ENCODE measurements at places on chromosomes 4 and X.

GRCh38 chr4:142850478-142850877 lies 4.4 kb upstream of the INPP4B start:
- no peak for DNase-seq

DNA sequence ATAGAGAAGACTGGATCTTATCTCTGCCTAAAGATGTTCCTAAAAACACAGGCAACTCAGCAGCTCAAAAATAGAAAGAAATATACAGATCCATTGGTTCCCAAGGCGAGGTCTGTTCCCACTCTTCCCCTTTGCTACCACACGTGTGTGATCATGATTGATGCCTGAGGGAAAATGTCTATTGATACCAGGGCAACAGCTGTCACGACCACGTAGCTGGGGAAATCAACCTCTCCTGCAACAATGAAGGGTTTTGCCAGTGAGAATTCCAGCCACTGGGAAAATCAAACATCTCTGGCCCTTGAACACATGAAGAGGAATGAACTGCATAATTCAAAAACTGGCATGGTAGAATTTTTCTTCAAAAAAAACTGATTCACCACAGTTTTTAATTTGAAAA lies 131.0 kb upstream of the MAP3K15 start:
- no peak for DNase-seq

DNA sequence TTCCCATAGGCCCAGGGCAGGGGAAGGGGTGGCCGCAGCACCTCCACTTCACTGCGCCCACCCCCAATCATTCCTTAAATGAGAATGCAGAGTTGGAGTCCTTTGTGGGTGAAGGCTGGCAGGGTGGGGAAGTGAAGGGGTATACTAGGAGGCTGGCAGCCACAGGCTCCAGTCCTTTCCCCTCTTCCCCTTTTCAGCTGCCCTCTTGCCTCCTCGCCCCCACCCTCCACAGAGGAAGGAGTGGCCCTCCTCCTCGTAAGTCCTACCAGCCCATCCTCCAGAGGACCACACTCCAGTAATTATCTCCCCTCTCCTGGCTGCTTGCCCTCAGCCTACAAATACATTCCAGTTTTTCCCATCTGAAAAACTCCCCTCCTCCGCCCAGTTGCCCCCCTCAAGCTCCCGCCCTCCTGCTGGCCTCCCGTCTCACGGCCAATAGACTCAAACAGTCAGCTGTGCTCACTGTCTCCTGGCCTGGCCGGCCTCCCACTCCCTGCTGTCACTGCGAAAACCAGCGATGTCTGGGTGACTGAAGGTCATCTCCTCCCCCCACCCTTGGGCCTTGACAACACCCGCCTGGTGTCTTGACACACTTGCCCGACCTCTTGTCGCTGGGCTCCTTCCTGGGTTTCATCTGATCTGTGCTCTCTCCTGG lies 38.8 kb downstream of the EFNB1 start:
- no peak for DNase-seq

GRCh38 chr4:36841583-36842326 lies 402.8 kb upstream of the NWD2 start:
- DNase-seq: no peak

GRCh38 chr4:132065940-132066495 lies 1083.1 kb upstream of the PCDH10 start:
- DNase-seq: no peak

DNA sequence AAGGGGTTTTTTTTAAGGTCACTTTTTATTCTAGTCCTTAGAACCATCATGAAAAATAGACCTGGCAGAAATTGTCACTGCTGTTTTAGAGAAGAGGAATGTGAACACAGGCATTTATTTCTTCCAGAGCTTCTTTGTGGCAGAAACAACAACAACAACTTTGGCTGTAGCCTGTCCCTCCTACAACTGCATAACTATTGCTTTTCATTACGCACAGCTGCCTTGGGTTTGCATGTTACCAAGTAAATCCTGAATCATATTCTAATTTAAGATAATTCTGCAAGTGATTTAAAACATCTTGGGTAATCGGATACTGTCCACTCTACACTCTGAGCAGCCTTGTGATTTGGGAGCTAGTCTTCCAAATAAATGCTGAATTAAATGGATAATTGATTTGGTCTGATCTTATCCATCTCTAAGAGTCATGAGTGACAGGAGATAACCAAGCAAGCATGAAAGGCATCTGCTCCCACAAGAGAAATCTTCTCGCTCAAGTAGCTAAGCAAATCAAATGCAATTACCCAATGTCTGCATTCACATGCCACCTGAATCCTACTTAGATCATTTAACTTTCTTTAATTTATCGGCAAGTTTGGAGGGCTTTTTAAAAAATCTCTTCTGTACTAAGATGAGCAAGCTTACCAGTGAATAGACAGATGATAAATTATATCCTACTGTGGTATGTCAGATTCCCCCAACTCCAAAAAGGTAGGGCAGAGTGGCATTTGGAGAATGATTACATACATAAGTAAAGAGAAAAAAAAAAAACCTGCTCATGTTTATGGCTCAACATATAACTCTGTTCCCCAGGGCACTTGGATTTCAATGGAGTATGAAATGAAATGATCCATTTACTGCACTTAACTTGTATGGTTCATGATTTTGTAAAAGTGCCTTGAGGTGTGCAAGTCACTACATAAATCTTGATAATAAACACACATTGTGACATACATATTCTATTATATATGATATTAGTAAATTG lies 73.6 kb downstream of the EGF start:
- DNase-seq: no peak

DNA sequence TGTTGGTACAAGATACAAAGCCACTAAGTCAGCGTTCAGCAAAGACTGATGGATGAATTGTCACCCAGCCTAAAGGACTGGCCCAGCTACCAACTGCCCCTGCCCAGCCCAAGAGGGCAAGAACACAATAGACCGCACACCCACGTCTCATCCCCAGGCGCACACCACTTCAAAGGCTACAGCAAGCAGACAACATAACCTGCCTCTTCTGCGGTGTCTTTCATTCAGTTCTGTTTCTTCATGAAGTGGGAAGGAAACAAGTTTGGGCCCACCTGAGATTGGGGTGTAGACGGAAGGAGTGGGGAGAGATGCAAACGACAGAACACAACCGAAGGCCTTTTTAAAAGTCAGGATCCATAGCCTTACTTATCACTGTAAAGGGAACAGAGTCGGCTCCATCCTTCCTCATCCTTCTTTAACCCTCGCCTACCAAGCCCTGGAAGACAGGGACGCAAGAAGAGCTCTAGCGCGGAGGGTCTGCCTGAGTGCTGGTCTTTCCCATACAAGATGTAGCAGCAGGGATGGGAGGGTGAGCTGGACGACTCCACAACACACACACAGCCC lies 691 bp downstream of the SCARB2 start:
- no peak for DNase-seq

DNA sequence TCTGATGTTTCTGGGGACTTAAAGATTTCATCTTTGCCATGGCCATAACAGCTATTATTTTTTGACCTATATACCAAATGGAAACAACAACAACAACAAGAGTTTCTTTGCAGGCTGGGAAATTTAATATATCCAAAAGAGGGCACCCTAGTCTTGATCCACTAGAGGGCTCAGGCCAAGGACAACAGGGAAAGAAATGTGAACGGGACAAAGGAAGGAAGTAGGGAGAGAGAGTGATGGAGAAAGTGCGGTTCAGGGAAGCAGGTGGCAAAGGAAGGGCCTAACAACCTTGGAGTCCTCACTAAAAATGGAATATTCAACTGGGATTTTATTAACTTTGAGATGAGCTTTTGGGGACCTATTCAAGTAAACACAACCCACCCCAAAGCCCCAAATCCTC lies 67.8 kb upstream of the SCML1 start:
- DNase-seq: no peak

DNA sequence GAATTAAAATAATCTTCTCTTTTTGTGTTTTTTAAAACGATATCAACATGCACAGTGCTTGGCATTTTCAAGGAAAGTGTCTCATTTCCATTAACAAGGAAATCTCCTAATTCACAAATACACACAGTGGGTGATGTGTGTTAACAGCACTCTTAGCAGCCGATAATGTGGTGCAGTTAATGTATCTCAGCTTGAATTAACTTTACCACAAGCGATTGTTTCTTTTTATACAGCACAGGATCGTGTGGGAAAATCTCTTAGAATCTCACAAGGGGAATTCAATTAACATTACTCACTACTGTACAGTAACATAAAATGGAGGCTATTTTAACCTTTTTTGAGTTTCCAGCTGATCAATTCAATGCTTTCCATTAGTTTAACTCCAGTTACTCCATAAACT lies 1841.9 kb downstream of the STIM2 start:
- no peak for DNase-seq

DNA sequence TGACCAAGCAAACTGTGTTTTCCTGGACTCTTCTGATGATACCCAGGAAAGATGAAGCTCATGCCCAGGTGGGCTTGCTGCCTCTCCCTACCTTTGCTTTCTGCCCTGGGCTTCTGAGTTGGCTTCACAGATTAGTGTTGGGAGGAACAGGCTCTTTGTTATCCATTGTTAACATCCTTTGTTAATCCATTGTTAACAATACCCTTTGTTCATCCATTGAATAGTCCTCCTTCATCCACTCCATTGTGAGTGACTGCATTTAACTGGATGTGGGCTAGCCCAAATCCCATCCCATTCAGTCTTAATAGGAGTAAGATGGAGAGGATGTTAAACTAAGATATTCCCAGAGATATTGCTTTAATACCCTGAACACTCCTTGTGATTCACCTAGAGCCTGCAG lies 199.0 kb upstream of the LNX1 start:
- DNase-seq: no peak

DNA sequence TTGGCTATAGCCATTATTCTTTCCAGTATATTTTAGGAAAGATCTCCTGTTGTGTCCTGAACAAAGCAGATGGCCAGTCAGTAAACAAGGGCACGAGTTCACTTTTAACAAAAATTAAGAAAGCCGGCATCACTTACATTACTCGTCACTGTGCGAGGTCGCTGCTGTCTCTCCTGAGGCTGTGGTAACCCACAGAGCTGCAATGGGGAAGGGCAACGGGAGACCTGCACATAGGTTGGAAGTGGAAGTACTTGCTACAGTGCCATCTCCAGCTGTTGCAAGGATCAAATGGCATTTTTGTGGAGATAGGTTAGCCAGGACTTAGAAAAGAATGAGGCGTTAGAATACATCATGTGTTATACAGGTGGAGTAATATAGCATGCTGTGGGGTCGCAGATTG lies 132.2 kb downstream of the KLHL8 start:
- DNase-seq: no peak

- DNase-seq: no peak
Observed at GRCh38 chrX:81294101-81294500, 92.2 kb downstream of the SH3BGRL start.

GRCh38 chr4:125123570-125124109 lies 191.1 kb upstream of the FAT4 start:
- DNase-seq: no peak

DNA sequence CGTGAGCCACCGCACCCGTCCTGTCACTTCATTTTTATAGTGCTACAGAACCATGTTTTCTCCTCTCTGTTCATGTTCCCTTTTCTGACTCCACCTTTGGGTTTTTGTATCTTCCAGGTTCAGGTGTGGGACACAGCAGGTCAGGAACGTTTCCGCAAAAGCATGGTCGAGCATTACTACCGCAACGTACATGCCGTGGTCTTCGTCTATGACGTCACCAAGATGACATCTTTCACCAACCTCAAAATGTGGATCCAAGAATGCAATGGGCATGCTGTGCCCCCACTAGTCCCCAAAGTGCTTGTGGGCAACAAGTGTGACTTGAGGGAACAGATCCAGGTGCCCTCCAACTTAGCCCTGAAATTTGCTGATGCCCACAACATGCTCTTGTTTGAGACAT lies 12.4 kb downstream of the RAB33A start:
- no peak for DNase-seq

GRCh38 chrX:39869846-39870601 lies 227.7 kb downstream of the BCOR start:
- peak; percentile 51 for DNase-seq

DNA sequence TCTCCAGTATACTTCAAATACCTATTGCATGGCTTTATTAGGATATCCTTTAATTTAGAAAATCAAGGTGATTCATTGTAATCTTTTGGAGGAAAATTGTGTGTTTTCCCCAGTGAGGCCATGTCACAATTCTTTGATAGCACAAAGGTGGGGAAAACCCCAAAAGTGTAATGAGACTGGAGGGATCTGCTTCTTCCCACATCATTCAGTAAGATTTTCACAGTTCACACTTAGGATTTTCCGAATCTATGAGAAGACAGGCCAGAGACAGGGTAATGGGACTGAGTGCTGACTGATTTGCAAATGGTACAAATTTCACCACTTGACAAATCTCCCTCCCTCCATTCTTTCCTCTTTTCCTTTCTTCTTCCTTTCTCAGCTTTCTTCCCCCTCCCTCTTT lies 181.1 kb downstream of the MGST2 start:
- DNase-seq: no peak

DNA sequence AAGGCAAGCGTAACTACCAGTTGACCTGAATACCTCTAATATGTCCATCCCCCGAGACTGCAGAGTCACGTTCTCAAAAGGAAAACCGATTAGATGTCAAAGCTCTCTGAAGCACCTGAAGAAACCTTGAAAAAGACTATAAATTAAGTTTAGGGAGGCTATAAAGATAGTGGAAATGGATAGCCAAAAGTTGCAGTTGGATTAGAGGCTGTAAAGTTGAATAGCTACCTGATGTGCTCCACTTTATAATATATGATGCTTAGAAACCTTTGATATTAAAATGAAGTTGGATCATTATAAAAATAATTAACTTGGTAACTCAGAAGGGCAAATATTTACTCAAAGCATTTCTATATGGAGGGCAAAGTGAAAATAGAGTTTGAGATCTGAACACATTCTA lies 506.6 kb upstream of the AGA start:
- no peak for DNase-seq

GRCh38 chr4:75289914-75290582 lies 224.2 kb downstream of the RCHY1 start:
- DNase-seq: no peak

DNA sequence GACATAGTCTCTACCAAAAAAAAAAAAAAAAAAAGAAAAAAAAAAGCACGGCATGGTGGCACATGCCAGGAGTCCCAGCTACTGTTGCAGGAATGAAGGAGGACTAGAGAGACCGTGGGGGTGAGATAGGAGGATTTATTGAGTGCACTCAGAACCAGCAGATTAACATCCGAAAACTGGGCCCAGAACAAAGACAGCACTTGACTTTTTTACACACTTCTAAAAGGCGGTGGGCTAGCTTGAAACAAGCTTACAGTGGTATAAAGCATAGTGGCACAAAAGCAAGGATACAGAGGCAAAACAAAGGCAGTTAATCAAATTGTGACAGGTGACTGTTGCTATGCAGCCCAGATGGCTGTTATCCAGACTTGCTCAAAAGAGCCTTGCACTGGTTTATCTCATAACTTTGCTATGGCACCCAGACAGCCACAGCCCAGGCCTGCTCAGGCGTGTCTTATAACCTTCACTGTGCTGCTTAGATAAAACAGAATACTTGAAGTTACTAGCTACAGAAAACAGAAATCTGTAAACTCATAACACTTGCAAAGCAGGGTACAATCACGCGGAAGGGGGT lies 9.9 kb upstream of the PI4K2B start:
- no peak for DNase-seq

GRCh38 chr4:15658136-15658770 lies 3.1 kb upstream of the FBXL5 start:
- DNase-seq: no peak

- DNase-seq: no peak
Observed at GRCh38 chr4:126526335-126526734, 1106.4 kb upstream of the INTU start.
